ENCODE measurements at places on chromosomes 1 and 21.

- no peak for DNase-seq
- no peaks in the 10 kb centered on the region for H3K27me3 ChIP-seq
Observed at GRCh38 chr1:117814856-117815797, 114.3 kb downstream of the GDAP2 start.

DNA sequence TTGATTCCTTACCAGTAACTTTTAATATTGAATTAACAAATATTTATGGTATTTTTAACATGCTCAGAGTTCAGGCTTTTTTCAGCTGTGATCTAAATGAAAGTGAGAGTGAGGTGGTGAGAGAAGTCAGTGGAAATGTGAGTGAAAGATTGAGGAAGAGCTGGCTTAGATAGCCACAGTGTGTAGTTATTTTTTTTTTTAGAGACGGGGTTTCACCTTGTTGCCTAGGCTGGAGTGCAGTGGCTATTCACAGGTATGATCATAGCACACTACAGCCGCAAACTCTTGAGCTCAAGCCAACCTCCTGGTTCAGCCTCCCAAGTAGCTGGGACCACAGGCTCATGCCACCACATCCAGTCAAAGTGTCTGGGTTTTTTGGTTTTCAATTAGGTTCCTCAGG, 10.9 kb downstream of the RNF11 start:
- H3K4me3 ChIP-seq = no peak overlapping the region
- H3K27me3 ChIP-seq = no peaks in the 10 kb centered on the region
- no peak overlapping the region for H3K27ac ChIP-seq
- no peaks in the 10 kb centered on the region for H3K4me1 ChIP-seq

DNA sequence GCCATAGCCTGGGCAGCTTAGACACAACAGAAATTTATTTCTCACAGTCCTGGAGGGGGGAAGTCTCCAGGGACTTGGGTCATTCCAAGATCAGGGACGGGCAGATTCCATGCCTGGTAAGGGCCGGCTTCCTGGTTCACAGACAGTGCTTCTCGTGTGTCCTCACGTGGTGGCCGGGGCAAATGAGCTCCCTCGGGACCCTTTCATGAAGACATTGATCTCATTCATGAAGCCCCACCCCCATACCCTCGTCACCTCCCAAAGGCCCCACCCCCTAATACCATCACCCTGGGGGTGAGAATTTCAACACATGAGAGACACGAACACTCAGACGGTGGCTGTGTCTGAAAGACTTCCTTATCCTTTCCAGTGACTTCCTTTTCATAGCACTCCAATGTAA, 51.5 kb downstream of the ACOT7 start:
- no peaks in the 10 kb centered on the region for H3K36me3 ChIP-seq
- peak; percentile 90 for DNase-seq
- H3K27me3 ChIP-seq = no peaks in the 10 kb centered on the region
- H3K4me1 ChIP-seq = peaks cover 13% of the 10 kb centered on the region
- peak overlapping the region; percentile 55 for H3K27ac ChIP-seq

GRCh38 chr1:162168261-162168660, 98.8 kb downstream of the NOS1AP start:
- no peaks in the 10 kb centered on the region for H3K27me3 ChIP-seq
- no peak for DNase-seq
- peaks cover 7% of the 10 kb centered on the region for H3K4me1 ChIP-seq
- H3K27ac ChIP-seq = no peak overlapping the region

DNA sequence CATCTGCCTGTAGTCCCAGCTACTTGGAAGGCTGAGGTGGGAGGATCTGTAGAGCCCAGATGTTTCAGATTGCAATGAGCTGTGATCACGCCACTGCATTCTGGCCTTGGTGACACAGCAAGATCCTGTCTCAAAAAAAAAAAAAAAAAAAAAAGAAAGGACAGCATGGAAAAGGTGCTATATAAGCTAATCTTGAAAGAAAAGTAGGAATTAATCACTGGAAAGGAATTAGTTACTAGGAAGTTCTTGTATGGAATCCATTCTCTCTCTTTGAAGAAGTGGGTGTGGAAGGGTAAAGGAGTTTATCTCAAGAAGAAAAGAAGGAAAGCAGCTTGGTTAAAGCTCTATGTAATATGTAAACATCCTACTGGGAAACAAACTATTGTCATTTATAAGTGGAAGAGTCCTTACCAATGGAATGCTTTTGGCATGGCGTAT, 339.2 kb downstream of the DPYD start:
- H3K27me3 ChIP-seq = no peaks in the 10 kb centered on the region
- no peak overlapping the region for H3K4me3 ChIP-seq
- H3K4me1 ChIP-seq = no peaks in the 10 kb centered on the region

- H3K36me3 ChIP-seq = no peaks in the 10 kb centered on the region
- no peak for DNase-seq
- no peak overlapping the region for H3K4me3 ChIP-seq
Observed at GRCh38 chr1:231705806-231706760, 79.5 kb downstream of the DISC1 start.

GRCh38 chr1:28582248-28582615, 9.8 kb upstream of the RAB42 start:
- peaks cover 6% of the 10 kb centered on the region for H3K4me1 ChIP-seq
- peak overlapping the region; percentile 93 for H3K4me3 ChIP-seq
- peaks cover 39% of the 10 kb centered on the region for H3K36me3 ChIP-seq
- peak; percentile 32 for DNase-seq
- H3K27ac ChIP-seq = peak overlapping the region; percentile 69

- DNase-seq = no peak
- no peaks in the 10 kb centered on the region for H3K27me3 ChIP-seq
- H3K27ac ChIP-seq = no peak overlapping the region
Observed at GRCh38 chr1:240126821-240127220, 35.1 kb downstream of the FMN2 start.

GRCh38 chr1:200211157-200211556, 183.6 kb downstream of the NR5A2 start:
- no peaks in the 10 kb centered on the region for H3K27me3 ChIP-seq
- H3K36me3 ChIP-seq = no peaks in the 10 kb centered on the region
- no peaks in the 10 kb centered on the region for H3K4me1 ChIP-seq
- DNase-seq = no peak
- no peak overlapping the region for H3K27ac ChIP-seq

GRCh38 chr1:14765773-14766172, 167.3 kb downstream of the KAZN start:
- DNase-seq = no peak
- H3K4me1 ChIP-seq = no peaks in the 10 kb centered on the region
- no peaks in the 10 kb centered on the region for H3K36me3 ChIP-seq
- no peak overlapping the region for H3K27ac ChIP-seq
- H3K4me3 ChIP-seq = no peak overlapping the region

GRCh38 chr1:151058692-151059091, 730 bp downstream of the CDC42SE1 start:
- peaks cover 28% of the 10 kb centered on the region for H3K36me3 ChIP-seq
- no peaks in the 10 kb centered on the region for H3K27me3 ChIP-seq
- peak overlapping the region; percentile 74 for H3K27ac ChIP-seq
- peaks cover 5% of the 10 kb centered on the region for H3K4me1 ChIP-seq
- H3K4me3 ChIP-seq = peak overlapping the region; percentile 71
- DNase-seq = peak; percentile 77

GRCh38 chr21:43611598-43612369, 47.5 kb downstream of the HSF2BP start:
- peak overlapping the region; percentile 25 for H3K4me3 ChIP-seq
- H3K27me3 ChIP-seq = no peaks in the 10 kb centered on the region
- no peaks in the 10 kb centered on the region for H3K36me3 ChIP-seq
- H3K4me1 ChIP-seq = peaks cover 53% of the 10 kb centered on the region

DNA sequence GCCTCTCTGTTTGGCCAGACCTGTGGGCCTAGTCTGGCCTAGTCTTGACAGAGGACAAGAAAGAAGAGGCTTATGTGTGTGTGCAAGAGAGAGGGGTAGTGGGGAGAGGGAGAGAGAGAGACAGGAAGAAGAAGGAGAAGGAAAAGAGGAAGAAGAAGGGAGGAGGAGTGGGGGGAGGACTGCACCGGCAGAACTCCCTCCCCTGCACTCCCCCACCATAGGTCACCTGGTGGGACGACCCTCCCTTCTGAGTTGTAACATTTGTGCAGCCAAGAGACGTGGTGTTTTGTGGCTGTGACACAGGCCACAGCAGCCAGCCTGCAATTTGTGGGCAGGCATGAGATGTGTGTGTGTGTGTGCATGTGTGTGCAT, 4.3 kb downstream of the INAVA start:
- H3K4me3 ChIP-seq = no peak overlapping the region
- H3K36me3 ChIP-seq = peaks cover 8% of the 10 kb centered on the region
- H3K4me1 ChIP-seq = peaks cover 20% of the 10 kb centered on the region
- no peaks in the 10 kb centered on the region for H3K27me3 ChIP-seq

DNA sequence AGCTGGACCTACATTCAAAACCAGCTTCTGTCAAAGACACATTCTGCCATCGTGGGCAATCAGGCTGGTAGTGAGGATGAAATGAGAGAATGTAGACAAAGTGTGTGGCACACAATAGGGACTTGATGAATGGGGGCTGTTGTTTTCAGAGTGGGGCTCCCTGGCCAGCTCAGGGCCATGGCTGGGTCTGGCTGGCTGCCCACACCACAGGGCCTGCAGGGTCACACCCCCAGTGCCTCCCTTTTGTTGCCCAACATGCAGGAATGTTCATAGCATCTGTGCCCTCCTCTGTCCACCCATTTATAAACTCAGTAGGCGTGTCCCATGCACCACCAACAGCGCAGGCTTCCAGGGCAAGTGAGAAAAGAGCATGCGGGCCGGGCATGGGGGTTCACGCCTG, 20.8 kb upstream of the ECE1 start:
- H3K27ac ChIP-seq = no peak overlapping the region
- no peaks in the 10 kb centered on the region for H3K27me3 ChIP-seq

- DNase-seq = peak; percentile 66
- H3K4me3 ChIP-seq = no peak overlapping the region
- H3K27me3 ChIP-seq = no peaks in the 10 kb centered on the region
- no peaks in the 10 kb centered on the region for H3K36me3 ChIP-seq
- no peak overlapping the region for H3K27ac ChIP-seq
Observed at GRCh38 chr1:93000751-93001175, 39.5 kb upstream of the DIPK1A start.

GRCh38 chr1:100009458-100009857, 39.7 kb downstream of the SLC35A3 start:
- H3K27me3 ChIP-seq = no peaks in the 10 kb centered on the region
- no peak overlapping the region for H3K4me3 ChIP-seq
- H3K27ac ChIP-seq = no peak overlapping the region
- no peaks in the 10 kb centered on the region for H3K4me1 ChIP-seq

GRCh38 chr1:28314547-28314941, 14.3 kb upstream of the MED18 start:
- DNase-seq = no peak
- H3K27me3 ChIP-seq = 0 out of 2 replicates have a peak, but pooled peaks cover 3% of the 10 kb centered on the region
- no peak overlapping the region for H3K27ac ChIP-seq
- H3K4me3 ChIP-seq = no peak overlapping the region
- H3K36me3 ChIP-seq = no peaks in the 10 kb centered on the region

DNA sequence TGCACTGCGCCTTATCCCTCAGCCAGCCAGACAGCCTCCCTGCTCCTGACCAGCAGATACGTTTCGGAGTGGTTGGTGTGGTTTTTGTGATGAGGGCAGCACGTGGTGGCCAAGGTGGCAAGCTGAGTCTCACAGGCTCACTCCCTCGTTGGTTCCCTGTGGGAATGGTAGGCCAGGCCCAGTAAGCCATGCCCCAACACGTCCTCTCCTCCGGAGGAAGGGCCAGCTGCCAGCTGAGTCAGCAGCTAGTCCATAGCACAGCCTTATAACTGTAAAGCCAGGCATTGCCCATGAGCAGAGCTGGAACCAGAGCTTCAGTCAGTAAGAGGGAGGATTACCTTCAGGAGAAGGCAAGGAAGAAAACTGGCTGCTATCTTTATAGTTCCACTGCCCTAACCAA, 29.5 kb downstream of the SZRD1 start:
- peak; percentile 59 for DNase-seq
- peaks cover 65% of the 10 kb centered on the region for H3K36me3 ChIP-seq
- no peaks in the 10 kb centered on the region for H3K27me3 ChIP-seq
- H3K4me1 ChIP-seq = peaks cover 3% of the 10 kb centered on the region
- H3K4me3 ChIP-seq = no peak overlapping the region
- no peak overlapping the region for H3K27ac ChIP-seq

GRCh38 chr1:78840453-78841271, 165.9 kb downstream of the ADGRL4 start:
- no peaks in the 10 kb centered on the region for H3K27me3 ChIP-seq
- H3K4me3 ChIP-seq = peak overlapping the region; percentile 31
- H3K27ac ChIP-seq = peak overlapping the region; percentile 29
- peak; percentile 89 for DNase-seq
- peaks cover 27% of the 10 kb centered on the region for H3K4me1 ChIP-seq
- no peaks in the 10 kb centered on the region for H3K36me3 ChIP-seq

- peaks cover 5% of the 10 kb centered on the region for H3K4me1 ChIP-seq
- no peak overlapping the region for H3K4me3 ChIP-seq
- H3K27me3 ChIP-seq = no peaks in the 10 kb centered on the region
- H3K27ac ChIP-seq = no peak overlapping the region
- no peaks in the 10 kb centered on the region for H3K36me3 ChIP-seq
Observed at GRCh38 chr1:89900791-89901708, 80.2 kb downstream of the LRRC8D start.

GRCh38 chr1:151837197-151837596, 2.4 kb downstream of the C2CD4D start:
- no peak overlapping the region for H3K4me3 ChIP-seq
- peak overlapping the region; percentile 16 for H3K27ac ChIP-seq
- H3K4me1 ChIP-seq = peaks cover 19% of the 10 kb centered on the region

DNA sequence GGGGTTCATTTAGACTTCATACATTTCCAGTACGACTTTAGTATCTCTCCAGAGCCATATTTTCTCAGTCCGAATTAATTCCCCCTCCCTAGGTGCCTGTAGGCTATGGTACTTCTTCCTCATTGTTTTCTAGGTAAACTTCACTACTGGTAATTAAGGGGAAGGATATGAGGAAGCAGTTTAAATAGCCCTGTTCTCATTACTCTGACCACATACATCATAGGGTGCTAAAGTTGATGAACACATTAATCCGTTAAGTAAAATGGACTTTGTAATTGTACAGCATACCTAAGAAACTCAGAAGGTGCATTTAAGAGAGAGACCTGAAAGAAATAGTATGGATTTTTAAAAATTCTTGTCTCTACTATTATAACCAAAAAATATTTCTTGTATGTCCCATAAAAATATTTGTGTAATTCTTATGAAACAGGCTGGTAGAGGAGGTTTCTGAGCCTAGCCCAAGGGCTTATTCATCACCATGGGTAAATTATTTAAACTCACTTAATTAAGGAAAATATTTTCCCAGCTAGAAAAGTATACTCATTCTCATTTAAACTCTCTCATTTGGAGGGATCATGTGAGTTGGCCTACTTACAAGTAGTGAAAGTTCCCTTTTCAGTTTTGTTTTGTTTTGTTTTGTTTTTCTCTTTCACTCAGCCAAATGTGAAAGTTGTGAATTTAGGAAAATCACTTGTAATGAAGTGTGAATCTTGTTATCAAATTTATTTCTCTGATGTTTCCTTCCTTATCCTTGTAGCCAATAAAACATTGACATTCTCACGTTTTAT, 2.0 kb downstream of the PRMT6 start:
- 0 out of 2 replicates have a peak, but pooled peaks cover 4% of the 10 kb centered on the region for H3K4me1 ChIP-seq
- no peak for DNase-seq
- H3K27ac ChIP-seq = no peak overlapping the region
- H3K36me3 ChIP-seq = peaks cover 8% of the 10 kb centered on the region
- H3K4me3 ChIP-seq = no peak overlapping the region

DNA sequence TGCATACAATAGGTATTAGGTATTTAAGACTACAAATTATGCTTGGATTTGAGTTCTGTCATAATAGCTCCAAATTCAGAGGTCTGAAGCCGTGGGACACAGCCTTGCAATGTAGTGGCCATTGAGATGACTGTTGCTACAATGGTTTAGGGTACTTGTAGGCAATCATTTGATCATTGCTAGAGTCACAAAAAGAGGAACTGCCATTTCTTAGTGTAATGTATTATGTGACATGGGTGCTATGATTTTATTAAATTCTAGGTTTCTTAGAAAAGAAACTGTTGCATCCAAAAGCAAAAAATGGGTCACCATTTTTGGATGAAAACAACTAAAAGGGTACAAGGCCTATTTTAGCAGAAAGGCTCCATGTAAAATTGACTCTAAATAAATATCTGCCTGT, 129.9 kb upstream of the ZNF644 start:
- no peak overlapping the region for H3K4me3 ChIP-seq
- no peaks in the 10 kb centered on the region for H3K27me3 ChIP-seq
- H3K4me1 ChIP-seq = no peaks in the 10 kb centered on the region
- DNase-seq = no peak
